ENCODE measurements at places on chromosomes 2 and 18. TPM values are rescaled to one million over a fixed set of nuclear protein-coding genes. Genes with fewer than 3 reads are reported as not detected.

GRCh38 chr2:241966647-241967466, 97.3 kb downstream of the RTP5 start:
- no peak for DNase-seq

- no peak for DNase-seq
These were observed 292.6 kb downstream of the SLC8A1 start for GRCh38 chr2:40159333-40159732.

DNA sequence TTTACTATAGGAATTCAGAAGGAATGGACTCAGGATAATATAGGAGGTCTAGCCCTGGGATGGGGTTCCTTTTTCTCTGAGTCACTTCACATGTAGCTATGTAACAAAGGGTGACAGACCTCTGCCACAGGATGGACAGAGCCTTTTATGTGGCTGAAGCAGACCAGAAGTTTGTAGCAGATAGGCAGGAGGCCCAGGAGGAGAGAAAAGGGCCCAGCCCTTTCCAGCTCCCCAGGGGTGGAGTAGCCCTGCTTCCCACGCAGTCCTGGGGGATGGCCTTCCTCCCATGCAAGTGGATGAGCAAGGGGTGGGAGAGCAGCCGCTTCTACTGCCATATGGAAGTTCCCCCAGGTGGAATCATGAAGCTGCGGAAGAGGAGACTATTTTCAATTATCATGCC, 40.3 kb downstream of the ARMC9 start:
- DNase-seq: no peak

DNA sequence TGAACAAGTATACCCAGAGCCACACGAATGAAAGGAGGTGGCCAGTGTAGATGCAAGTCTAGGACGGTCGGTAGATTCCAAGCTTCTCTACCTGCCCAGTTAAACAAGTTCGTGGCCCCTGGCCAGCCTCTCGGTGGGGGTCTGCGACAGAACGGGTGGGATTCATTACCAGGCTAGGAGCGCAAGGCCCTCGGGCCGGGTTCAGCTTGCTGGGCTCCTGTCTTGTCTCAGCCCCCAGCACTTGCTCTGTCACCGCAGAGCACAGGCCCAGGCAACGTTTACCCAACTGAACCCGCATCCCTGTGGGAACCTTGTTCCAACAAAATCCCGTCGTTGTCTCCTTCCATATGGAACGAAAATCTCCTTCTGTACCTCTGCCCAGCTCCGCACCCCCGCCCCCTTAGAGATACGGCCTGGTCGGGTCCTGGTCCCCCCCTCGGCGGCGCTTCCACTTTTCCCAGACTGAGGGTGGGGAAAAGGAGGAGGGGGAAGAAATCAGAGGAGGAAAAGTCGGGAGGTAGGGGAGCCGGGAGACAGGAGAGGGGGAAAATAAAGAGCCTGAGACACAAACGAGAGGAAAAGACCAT, 1.9 kb upstream of the EMX1 start:
- DNase-seq: no peak

GRCh38 chr2:214185546-214185945, 225.3 kb upstream of the VWC2L start:
- no peak for DNase-seq

DNA sequence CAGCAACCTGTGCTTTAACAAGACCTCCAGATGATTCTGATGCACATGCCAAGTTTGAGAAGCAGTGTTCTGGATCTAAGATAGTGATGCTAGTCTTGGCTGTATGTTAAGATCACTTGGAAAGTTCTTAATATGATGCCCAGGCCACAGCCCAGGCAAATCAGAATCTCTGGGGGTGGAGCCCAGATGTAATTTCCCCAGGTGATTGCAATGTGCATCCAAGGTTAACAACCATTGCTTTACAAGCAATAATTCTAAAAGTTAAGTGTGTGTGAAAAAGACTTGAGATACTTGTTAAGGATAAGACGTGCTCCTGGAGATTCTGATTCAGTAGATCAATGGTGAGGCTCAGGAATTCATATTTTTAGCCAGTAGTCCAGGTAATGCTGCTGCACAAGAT, 44.3 kb upstream of the MYO1B start:
- no peak for DNase-seq

SPP2 gene
- not detected for total RNA-seq

- no peak for DNase-seq
These were observed 263.5 kb downstream of the ZNF407 start for GRCh38 chr18:74861154-74861553.

DNA sequence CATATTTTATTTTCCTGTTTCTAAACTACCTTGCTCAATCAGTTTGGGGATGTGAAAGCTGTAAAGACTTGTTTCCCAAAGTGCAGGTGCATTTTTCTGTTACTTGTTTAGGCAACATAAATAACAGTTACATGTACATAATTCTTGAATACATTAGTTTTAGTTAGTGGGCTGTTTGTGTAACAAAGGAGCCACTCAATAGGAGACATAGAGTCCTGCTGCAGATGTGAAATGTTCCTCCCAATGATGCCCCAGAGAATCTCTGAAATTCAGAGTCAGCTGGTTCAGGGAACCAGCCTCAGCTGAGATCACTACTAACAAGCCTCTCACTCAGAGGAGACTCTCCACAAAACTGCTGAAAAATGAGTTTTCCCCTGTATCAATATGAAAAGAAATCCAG, 91.5 kb upstream of the TWSG1 start:
- DNase-seq: no peak

DNA sequence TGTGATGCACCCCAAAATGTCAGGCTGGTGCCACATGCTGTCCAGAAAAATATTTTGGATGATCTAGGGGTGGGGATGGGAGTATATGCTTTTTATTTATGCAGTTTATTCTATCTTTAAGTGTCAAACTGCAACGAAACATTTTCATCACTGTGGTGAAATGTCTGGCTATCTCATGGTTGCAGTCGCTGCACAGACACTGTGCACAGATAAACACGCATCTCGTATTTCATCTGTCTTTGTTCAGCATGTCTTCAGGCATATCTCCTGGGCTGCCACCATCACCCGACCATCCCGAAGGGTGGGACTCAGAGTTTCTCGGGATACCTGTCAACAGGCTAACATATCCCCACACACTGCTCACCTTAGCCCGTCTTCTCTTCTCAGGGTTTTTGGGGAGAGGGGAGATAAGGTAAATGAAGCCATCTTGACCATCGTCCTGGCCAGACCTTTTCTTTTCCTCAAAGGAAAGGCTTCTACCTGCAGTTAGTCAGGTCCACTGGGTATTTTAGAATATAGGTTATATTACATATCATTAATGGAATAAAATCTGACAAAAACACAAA, 80.7 kb upstream of the NABP1 start:
- DNase-seq: no peak

GRCh38 chr2:109306190-109306589, 177.2 kb downstream of the SH3RF3 start:
- DNase-seq: no peak

Measured in heart left ventricle (tissue), 16 donors.